ENCODE measurements at places on chromosomes 1 and 21.

DNA sequence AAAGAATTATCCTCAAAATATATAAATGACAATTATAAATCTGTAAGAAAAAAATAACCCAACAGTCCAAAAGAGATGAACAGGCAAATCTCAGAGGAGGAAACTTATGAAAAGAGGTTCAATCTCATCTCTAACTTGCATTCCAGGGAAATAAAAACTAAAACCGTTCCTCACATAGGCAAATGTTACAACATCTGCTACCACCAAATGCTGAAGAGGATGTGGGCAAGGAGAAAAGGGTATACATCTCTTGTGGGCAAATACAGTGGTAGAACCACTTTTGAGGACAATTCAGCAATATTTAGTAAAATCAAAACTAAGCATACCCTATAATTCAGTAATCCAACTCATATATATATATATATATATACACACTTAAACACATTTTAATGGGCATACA lies 33.7 kb upstream of the SGIP1 start:
- DNase-seq, result no peak

DNA sequence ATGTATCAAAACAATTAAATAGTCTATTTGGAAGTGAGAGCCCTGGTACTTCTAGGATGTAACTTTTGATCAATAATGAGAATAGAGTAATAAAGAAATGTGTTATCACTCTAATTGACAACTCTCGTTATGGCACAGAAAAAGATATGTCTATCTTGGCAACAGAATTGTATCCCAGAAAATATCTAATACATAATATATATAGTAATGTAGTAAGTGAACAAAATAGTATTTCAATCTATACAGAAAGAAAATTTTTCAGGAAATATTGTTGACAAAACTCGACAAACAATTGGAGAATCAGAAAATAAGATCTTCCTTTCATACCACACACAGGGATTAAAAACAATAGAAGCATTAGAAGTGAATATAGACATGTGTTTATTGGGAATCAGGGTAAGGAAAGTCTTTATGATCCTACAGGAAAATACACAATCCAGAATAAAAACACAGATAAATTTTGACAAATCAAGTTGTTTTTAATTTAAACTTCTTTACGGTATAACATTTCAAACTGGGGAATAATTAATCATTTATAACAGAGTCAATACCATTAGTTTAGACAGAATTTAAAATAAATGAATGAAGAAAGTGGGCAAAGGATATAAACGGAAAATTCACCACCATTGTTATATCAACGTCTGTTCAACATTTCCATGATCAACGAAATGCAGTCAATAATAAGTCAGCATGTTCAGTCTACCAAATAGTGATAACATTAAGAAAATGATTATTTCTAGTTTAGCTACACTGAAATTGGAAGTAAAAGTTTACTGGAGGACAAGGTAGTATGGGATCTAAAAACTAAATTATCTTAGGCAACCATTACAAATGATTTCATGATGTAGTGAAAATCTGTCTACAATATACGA lies 1526.5 kb upstream of the TPTE start:
- no peak for DNase-seq

DNA sequence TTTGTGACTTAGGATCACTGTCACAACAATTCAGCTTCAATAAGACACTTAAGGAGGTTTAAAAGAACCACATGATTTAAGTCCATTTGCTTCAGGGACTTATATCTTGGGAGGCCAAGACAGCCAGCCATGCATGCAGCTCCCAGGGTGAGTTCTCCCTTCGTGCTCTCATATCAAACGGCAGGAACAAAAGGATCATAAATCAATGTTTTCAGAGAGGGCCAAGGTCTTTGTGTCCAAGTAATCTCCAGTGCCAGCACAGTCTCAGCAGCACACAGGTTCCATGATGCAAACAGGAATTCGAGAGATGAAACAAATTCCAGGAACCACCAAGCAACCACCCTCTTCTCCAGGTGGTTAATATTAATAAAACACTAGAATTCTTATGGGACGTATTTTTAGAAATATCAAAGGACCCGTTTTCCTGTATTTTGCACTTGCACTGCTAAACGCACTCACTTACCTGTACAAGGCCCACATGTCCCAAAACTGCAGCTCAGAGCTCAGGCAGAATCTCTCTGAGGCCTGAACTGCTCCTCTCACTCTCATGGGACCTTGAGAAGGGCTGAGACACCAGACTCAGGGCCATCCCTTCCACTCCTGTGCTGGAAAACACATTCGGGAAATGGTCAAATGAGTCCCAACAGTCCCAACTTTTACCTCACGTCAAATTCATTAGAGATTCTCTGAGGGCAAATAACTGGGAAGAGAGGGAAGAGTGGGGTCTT lies 100.0 kb upstream of the RAB4A start:
- DNase-seq, result no peak

DNA sequence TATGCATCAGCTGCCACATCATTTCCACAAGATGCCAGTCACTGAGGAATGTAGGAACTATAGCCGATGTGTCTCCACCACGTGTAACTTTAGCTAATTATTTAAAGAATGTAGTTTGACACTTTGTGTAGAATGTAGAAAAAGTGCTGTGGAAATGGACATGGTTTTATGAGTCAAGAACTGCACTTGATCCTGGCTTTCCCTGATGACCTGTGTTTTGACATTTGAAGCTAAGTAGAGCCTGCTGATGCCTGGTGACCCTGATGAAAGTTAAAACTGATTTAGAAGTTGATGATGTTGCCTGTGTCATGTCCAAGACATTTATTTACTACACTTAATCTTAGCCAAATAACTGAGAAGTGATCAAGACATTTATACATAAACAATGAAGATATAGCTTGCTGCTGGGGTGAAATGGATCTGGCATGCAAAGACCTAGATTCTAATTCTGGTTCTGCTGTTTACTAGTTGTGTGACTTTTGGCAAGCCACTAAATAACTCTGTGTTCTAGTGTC lies 4.4 kb upstream of the OSBPL9 start:
- no peak for DNase-seq

GRCh38 chr1:218817691-218818465 lies 355.8 kb upstream of the LYPLAL1 start:
- DNase-seq, result no peak

GRCh38 chr1:96966536-96967138 lies 245.1 kb downstream of the PTBP2 start:
- peak; percentile 57 for DNase-seq

DNA sequence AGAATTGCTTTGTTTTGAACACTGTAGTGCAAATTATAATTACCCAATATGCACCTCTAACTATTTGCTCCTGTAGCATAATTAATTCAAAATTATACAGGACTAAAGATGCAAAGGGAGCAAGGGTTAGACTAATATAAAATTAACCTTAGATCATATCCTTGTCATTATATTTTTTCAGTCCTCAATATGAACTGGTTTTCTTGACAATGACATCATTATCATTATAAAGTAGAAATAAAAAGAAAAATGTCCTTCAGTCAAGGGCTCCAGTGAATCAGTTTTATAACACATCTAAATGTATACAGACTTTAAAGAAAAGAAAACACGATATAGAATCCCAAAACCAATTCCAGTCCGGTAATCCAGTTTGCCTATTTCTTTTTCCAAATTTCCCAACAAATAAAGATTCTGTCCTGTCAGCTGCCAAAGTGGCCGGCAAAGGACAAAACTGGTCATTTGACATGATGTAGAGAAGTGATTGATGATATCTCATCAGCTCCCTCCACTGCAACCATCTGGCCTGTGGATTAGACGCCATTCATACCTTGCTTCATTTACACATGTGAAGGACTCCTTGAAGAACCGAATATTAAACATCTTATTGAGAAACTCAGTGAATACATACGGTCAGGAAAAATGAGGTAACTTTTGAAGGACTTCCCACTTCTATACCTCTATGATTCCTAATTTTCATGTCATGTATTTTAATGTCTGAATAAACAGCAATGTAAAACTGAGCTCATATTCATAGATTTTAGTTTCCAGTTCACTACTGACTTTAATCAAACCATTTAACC lies 15.5 kb downstream of the DPYD start:
- no peak for DNase-seq

DNA sequence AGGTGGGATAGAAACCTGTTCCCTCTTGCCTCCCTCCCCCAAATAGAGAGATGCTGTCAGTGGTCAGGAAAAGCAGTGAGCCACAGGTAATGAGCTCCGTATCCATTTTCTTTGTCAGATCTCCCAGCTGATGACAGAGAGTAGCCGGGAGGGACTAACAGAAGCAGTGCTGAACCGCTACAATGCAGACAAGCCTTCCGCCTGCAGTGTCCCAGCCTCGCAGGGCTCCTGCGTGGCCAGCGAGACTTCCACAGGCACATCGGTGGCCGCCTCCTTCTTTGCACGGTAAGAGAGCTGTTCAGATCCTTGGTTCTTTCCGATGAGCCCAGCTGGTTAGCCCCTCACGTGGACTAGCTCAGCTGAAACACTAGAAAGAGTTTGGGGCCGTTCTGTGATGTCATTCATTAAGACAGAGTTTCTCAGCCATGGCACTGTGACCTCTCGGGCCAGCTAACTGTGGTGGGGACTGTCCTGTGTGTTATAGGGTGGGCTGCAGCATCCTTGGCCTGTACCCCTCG lies 264.7 kb downstream of the KIF26B start:
- no peak for DNase-seq

DNA sequence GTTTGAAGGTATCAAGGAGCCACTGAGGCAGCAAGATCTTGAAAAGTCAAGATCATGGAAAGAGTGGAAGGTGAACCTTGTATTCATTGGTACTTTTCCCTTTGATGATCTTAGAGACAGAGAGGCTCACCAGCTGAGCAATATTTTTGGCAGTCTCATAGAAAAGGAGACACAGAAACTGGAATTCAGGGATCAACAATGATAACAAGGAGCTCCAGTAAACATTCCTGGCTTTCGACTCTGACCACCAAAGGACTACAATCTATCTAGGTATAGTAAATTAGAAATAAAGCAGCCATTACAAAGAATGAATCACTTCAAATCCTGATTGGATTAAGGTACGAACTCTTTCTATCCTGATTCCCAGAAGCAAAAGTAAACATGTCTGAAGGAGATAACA lies 615.4 kb downstream of the KIF26B start:
- no peak for DNase-seq

DNA sequence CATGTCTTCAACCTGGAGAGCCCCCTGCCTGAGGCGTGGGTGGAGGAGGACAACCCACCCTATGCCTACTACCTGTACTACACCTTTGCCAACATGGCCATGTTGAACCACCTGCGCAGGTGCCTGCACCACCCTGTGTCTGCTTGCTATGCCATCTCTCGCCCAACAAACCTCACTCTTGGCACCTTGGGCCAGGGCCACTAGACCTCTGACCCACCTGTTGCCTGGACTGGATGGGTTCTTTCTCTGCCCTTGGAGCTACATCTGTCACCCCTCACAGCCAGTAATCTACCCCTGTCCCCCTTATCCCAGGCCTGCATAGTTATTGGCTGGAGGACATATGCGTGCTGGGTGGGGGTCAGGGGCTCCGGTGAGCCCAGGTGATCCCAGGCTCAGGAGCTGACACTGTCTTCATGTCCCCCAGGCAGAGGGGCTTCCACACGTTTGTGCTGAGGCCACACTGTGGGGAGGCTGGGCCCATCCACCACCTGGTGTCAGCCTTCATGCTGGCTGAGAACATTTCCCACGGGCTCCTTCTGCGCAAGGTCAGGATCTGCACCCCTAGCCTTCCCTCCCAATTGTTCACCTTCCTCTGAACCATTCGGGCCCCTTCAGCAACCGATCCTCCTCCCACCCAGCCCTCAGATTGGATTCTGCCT lies 9.9 kb downstream of the AMPD2 start:
- no peak for DNase-seq

GRCh38 chr1:96544831-96545221 lies 176.8 kb upstream of the PTBP2 start:
- no peak for DNase-seq

DNA sequence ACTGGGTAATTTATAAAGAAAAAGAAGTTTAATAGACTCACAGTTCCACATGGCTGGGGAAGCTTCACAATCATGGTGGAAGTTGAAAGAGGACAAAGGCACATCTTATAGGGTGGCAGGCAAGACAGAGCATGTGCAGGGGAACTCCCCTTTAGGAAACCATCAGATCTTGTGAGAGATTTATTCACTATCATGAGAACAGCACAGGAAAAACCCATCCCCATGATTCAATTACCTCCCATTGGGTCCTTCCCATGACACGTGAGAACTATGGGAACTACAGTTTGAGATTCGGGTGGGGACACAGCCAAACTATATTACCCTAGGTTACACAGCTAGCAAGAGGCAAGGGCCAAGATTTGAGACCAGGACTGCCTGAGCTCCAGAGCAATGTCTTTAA lies 30.4 kb upstream of the SOX13 start:
- DNase-seq, result no peak

- no peak for DNase-seq
Measured at GRCh38 chr1:244788493-244789275, 46.8 kb upstream of the COX20 start.

- no peak for DNase-seq
Measured at GRCh38 chr1:161502641-161503393, 2.4 kb upstream of the FCGR2A start.

GRCh38 chr1:27552911-27553420 lies 51.0 kb downstream of the AHDC1 start:
- DNase-seq, result no peak

GRCh38 chr1:240484804-240485443 lies 127.0 kb downstream of the GREM2 start:
- no peak for DNase-seq

GRCh38 chr1:63683759-63684158 lies 90.1 kb upstream of the ROR1 start:
- no peak for DNase-seq

DNA sequence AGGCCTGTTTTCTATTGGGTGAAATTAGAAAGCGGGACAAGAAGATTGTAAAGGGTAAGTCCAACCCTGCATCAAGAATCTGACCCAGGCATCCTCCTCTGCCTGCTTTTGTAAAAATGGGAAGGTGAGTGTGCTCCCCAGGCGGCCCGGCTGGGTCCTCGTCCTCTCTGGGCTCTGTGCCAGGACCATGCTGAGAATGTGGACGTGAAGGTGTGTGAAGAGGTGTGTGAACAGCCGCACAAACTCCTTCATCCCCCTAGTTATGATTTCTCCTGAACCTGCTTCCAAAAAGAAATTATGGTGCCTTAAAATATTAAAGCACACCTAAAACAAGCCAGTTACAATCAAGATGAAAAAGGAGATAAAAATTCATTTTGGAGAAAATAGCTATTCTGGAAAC lies 185.7 kb downstream of the IGSF21 start:
- no peak for DNase-seq

GRCh38 chr1:233487408-233487807 lies 126.5 kb upstream of the KCNK1 start:
- DNase-seq, result no peak

- DNase-seq, result no peak
Measured at GRCh38 chr1:15156807-15157380, 3.3 kb downstream of the TMEM51 start.

- DNase-seq, result no peak
Measured at GRCh38 chr1:25657121-25657882, 40.7 kb downstream of the MAN1C1 start.

Data from hematopoietic multipotent progenitor cell treated with erythropoietin and hydrocortisone succinate and interleukin-3 and kit ligand, for 17 days (in vitro differentiated cells).